SK-N-SH (cell line): ENCODE measurements at places on chromosomes 5 and 9.

DNA sequence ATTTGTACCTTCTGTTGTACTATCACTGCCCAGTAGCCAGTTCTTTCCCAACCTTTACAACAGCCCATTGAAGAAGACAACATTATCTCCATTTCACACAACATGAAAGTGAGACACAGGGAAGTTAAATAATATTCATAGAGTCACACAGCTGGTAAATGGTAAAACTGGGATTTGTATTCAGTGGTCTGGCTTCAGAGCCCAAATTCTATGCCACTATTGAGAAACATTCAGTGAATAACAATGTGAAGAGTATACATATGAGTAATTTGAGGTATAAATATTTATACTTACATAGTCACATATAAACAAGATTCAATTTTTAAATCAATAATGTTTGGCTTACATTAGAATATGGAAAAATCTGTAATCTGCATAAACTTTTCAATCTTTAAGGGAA, 13.8 kb downstream of the SMIM15 start:
- DNase-seq = no peak

- no peak for DNase-seq
These were observed 109.5 kb downstream of the PALM2AKAP2 start for GRCh38 chr9:109889456-109889855.

DNA sequence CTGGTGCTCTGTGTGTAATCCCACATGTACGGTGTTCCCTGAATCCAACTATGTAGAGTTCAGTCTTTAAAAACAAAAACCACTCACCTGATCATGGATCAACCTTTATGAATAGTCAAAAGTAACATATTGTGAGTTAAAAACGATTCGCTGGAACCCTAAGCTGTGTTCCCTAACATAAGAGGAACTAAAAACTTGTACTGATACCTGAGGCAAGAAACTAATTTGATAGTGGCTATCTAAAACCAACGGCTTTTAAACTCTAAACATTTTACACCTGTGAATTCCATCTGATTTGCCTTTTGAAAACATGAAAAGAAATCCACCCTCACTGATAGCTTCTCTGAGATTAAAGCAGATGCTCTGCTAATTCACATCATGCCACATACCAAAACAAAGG, 101.5 kb downstream of the DEPDC1B start:
- no peak for DNase-seq

DNA sequence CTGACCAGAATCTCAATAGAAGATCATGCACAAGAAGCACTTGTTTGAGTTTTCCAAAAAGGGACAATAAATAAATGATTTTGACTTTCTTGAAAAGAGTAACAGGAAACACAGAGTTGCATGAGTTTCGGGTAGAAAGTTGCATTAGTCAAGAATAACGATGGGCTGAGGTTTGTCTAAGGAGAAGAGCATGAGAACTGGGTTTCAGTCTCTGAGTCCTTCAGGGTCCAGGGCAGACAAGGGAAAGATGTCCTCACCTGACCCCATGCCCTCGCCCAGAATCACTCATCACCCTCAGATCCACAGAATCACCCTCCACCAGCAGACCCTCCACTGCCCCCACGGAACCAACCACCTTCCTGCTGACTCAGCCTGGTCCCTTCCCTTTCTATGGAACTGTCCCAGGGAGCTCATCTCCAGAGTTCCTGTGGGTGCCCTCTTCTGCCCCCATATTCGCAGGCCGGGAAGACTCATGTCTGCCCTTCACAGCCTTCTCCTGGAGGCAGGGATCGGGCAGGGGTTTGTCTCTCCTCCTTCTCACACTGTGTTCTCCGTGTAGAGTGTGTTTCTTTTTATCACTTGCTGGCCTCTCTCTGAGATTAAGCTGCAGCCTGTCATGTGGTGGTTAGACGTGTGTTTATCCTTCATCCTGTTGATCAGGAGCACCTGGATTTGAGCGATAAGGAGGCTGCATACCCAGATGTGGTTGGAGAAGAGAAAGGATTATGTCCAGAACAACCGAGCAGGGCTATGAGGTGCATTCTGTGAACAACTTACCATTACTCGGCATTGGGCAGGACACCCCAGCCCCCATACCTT, 442.6 kb downstream of the MAT2B start:
- DNase-seq = no peak

DNA sequence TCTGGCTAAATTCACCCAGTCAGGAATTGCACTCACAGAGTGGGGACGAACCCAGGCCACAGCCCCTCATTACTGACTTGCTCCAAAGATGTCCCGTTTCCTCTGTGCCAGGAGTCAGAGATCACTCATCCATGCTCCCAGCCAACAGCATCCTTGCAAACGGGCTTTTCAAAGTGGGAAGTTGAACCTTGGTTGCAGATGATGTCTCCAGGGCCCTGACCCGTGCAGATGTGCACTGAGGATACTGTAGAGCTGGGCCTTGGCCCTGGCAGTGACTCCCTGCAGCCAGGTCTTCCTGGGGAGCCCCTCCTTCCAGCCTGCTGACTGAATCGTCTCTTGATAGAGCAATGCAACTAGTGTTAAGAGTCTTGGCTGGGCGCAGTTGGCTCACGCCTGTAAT, 22.3 kb downstream of the TCF7 start:
- no peak for DNase-seq

DNA sequence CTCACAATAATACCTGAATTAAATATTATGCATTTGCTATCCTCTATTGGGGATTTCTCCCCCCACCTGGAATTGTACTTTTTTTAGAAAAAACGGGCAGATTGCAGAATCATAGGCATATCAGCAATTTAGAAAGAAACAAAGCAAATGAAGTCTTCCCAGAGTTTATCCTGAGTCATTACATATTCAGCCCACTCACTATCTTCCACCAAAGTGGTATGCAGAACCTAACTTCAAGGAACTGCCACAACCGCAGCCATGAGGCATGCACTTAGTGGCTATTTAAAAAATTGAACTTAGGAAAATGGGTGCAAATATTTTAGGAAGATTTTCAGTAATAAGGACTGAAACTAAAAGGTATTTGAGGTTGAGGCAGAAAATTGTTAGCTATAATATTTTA, 48.6 kb downstream of the UBAP1 start:
- DNase-seq = no peak

- no peak for DNase-seq
These were observed 36.9 kb upstream of the MED27 start for GRCh38 chr9:132116583-132116982.

GRCh38 chr9:35079426-35080341, at the start of gene FANCG:
TSS of gene FANCG (minus strand) at chr9:35079942. CDS start at chr9:35079524, 418 bp downstream.
- DNase-seq = peak; percentile 94

- no peak for DNase-seq
These were observed 145.9 kb downstream of the FANCC start for GRCh38 chr9:95171596-95171995.

GRCh38 chr9:14131356-14132088, 182.4 kb downstream of the NFIB start:
- peak; percentile 8 for DNase-seq

GRCh38 chr9:136084063-136084944, 10.8 kb downstream of the NACC2 start:
- peak; percentile 22 for DNase-seq

- no peak for DNase-seq
These were observed 1630.1 kb upstream of the C9orf72 start for GRCh38 chr9:29203244-29203930.

DNA sequence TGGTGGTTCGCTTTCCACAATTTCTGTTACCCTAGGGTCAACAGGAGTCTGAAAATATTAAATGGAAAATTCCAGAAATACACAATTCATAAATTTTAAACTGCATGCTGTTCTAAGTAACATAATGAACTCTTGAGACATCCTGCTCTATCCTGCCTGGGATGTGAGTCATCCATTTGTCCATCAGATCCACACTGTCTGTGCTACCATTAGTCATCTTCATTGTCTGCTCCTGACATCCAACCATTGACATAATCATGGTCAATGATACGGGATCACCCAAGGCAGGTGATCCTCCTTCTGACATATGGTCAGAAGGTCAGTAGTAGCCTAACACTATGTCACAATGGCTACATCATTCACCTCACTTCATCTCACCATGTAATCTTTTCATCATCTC, 276.7 kb upstream of the KIF2A start:
- DNase-seq = no peak

DNA sequence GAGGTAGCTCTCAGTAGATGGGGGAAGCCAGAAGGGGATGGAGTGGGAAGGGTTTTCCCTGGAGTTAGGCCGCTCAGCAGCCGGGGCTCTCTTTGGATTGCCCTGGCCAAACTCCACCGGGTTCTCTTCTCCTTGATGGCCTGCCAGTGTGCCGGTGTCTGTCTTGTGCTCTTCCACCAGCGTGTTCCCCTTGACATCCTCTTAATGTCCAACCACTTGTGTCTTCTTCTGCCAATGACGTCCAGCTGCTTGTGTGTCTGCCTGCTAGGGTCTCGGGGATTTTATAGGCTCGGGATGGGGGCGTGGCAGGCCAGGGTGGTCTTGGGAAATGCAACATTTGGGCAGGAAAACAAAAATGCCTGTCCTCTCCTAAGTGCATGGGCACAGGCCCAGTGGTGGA, 313.1 kb upstream of the PUM3 start:
- DNase-seq = no peak

GRCh38 chr5:5318426-5319190, 103.9 kb upstream of the ICE1 start:
- peak; percentile 46 for DNase-seq

- no peak for DNase-seq
These were observed 18.1 kb upstream of the DMRT2 start for GRCh38 chr9:1031951-1032601.

DNA sequence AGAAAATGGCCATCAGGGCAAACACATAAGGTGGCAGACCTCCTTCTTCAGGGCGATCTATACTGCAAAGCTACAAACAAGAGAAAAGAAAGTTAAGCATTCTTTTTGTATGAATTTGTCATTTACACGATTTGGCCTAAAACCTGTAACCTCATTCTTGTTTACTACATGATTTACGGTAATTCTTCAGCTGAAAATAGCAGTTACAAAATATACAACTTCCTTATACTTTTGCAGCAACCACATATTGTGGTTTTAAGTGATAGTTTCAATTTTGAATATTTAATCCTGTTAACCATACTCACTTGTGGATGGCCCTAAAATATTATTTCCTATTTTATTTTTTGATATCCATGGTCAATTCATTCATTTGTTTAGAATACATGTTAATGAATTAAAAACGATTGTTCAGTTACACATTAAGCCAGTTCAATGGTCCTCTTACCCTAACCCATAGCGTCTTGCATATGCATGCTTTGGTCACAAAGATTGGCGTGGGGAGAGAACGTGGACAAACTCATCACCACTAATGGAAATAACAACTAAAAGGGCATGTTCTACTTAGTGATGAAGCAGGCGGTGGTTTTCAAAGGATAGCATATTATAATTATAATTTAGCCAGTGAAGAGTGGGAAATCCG, 16.6 kb downstream of the TUT7 start:
- DNase-seq = no peak

DNA sequence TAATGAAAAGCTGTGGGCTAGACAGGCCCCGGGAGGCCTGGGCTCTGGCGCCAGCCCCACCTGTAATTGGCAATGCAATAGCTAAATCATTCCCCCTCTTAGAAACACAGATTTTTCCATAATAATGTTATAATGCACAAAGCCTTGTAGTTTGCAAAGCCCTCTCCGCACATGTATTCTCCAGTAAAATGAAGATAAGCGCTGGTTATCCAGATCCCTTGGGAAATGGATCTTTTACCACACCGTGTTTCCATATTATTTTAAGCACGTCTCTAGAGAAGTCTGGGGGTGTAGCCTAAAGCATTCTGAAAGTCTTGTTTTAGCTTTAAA, 1.1 kb upstream of the APBA1 start:
- DNase-seq = no peak
